ENCODE measurements at places on chromosomes 5 and 9.

GRCh38 chr9:137818286-137818685, 59.3 kb upstream of the CACNA1B start:
- DNase-seq: no peak

- DNase-seq: no peak
Measured at GRCh38 chr5:87138091-87138805, 129.4 kb upstream of the RASA1 start.

DNA sequence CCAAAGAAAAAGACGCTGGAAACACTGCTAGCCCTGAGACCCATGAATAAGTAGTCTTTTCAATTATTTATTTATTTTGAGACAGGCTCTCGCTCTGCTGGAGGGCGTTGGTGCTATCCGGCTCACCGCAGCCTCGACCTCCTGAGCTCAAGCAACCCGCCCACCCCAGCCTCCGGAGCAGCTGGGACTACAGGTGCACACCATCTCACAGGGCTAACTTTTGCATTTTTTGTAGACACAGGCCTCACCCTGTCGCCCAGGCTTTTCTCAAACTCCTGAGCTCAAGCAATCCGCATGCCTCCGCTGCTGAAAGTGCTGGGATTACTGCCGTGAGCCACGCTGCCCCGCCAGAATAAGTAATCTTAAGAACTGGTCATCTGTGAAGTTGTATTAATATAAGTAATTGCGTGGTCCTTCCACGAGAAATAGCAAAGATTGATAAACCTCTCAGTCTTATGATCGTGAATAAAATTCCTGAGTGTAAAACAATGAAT, 1.6 kb downstream of the ANXA2R start:
- no peak for DNase-seq

DNA sequence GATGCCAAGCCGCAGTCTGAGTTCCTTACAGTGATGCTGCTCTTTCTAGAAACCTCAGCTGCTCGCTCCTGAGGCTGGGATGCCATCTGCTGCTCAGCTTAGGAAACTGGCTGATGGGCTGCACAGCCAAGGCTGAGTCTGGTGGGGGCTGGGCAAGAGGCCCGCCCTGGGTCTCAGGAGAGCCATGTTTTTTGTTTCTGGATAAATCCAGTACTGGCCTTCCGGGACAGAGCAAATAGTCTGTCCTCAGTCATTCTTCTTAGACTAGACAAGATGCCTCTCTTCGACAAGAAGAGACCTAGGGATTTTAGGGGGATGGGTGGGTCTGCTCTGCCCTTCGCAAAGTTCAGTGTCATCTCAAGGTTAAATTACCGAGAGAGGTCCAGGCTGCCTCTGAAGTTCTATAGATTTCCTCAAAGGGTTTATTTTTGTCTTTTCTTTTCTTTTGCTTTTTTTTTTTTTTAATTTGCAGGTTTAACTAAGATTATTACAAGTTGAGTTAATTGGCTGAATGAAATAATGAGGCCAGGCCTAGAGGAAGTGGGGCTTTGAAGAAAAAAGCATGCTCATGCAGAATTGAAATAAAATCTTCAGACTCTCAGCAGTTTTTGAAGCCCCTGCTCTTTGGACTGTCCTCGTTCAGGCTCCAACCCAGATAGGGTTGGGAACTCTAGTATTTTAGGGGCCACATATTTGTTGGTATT, 30.6 kb upstream of the MATR3 start:
- peak; percentile 13 for DNase-seq

DNA sequence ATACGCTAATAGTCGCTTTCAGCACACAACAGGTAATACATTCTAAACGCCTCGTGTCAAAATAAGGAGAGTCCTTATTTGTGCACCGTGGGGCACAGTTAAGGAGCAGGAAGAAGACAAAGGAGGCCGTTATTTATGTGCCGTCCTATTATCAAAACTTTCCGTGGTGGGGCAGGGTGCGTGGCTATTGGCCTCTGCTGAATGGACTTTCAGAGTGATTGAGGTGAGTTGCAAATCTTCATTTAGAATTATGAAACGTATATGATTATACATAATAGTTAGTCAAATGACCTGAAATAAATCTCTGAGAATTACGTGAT, 833 bp downstream of the C5orf24 start:
- no peak for DNase-seq

DNA sequence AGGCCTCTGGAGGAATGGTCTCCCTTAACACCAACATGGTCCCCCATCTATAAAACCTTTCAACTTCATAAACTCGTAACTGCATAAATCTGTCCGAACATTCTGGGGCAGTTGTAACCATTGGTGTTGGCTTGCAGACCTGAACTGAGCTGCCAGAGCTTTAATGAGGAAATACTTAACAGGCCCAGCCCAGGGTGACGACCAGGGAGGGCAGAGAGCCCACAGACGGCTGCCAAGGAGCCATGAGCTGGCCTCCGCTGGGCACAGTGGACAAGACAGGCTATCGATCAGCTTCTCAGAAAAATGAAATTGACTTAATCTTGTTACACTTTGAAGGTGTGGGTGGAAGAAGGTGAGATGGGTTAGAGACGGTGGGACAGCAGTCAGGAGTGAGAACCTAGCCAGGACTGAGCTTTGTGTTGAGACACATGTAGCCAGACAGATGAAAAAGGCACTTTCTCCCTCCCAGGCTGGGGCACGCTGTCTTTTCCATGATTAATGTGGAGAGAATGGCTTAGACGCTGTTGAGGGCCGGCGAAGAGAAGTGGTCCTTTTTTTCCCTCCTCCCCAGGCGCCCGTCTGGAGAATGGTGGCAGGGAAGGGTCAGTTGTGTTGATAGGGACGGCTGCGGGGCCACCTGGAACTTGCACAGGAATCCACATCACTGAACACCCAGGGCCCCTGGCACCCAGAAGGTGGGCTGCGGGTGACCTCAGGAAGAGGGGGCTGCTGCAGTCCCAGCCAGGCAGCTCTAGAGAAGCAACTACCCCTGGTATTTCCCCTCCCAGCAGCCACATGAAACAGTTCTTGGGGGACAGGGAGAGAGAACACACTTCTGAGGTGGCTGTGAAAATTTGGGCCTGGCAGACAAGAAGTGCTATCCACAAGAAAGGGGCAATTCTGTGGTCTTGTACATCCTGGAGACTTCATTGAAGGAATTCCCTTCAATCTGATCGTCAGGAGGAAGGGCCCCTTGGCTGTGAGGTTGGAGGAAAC, 27.3 kb upstream of the TCOF1 start:
- DNase-seq: no peak

DNA sequence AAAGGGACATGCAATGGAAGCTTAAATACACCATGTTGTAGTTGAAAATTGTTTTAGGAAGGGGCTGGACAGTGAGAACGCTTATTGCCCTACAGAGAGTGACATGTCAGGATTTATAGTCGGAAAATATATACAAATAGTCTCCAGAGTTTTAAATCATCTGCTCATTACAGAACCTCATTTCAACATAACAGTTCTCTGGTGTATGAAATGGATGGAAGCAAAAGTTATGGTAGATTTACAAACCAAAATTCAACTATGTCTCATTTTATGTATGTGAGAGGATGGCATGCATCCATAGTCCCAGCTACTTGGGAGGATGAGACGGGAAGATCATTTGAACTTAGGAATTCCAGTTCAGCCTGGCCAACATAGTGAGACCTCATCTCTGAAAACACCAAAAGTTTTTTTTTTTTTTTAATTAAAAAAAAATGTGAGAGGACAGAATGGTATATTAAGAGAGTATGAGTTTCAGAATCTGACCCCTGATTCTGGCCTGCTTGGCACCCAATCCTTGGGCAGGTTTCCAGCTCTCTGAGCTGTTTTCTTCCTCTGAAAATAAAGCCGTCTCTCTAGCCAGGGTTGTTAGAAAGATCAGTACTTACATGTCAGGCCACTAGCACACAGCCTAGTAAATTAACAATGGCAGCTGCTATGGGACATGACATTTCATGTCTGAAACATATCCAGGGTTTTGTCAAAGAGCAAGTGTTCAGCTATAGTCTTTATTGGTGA, 40.1 kb downstream of the IQGAP2 start:
- no peak for DNase-seq

DNA sequence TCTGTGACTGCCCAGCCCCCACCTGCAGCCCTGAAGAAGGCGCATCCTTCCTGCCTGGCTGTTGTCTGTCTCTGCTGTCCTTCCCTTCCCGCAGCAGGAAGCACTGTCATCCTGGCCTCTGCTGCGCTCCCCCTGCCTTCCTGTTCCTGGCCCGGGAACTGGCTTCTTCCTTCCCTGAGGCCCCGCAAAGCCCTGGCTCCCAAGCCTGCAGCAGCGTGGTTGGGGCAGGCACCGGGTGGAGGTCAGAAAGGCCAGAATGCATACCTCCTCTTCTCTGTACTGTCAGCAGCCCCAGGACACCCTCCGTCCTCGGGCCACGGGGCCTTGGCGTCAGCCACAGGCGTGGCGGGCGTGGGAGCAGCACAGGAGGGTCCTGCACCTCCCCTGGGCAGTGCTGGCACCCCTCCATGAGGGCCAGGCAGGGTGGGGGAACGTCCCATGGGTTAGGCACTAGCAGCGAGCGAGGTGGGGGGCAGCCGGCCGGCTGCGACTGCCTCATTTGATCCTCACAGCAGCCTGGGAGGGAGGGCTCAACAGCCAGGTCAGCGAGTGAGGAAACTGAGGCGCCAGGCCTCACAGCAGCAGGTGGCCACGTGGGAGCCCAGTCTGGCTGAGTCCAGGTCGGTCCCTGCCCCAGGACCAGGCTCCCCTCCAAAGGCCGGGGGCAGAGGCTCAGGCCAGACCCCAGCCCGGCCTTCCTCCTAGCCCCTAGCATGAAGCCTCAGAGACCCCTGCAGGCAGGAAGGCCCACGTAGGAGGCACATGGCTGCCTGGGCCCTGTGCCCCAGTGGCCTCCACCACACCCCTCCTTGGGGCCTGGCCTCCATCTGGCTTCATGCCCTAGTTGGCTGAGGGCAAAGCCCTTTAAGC, 9.4 kb downstream of the FLT4 start:
- no peak for DNase-seq

DNA sequence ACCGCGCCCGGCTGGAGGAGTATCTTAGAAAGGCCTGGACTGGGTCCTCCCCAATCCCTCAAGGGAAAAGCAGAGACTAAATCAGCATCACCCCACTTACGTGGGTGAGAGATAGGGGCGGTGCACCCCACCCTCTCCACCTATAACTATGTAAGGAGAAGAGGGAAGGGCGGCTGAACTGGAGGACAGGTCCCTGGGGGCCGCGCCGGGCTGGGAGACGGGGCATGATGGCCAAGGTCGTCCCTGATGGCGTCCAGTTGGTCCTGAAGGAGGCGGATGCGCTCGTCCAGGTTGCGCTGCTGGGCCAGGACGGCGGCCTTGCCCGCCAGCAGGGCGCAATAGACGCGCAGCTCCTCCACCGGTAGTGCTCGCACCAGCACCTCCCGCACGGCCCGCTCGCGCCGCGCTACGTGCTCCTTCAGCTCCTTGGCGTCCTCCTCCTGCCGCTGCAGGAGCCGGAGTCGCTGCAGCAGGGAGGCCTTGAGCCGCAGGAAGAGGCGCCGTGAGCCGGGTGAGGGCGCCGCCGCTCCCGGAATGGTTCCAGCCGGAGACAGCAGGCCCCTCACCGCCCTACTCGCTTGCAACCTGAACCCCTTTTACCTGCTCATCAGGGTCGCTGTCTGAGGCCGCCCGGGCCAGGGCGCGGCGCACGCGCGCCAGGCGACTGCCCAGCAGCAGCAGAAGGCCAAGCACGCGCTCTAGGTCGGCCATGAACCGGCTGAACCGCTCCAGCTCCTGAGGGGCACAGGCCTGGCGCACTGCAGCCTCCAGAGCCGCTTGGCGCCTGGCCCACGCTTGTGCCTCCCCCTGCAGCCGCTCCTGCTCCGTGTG, 7.6 kb downstream of the SHROOM1 start:
- DNase-seq: no peak

DNA sequence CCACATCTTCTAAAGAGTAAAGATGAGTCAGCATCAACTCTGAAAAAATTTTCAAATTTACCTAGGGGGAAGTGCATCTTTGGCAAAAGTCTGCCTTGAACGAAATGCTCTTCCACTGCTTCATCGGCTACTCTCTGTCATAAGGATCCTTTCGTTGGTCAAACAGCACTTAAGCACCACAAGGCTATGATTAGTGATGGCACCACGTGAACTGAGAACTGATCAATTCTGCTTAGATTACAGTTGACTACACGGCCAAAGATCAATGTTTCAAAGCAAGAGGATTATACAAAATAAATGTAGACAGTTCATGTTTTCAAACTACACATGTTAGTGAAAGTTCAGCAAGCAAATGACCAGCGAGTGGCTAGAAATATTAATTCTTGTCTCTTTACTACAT, 9.4 kb downstream of the JAKMIP2 start:
- no peak for DNase-seq

DNA sequence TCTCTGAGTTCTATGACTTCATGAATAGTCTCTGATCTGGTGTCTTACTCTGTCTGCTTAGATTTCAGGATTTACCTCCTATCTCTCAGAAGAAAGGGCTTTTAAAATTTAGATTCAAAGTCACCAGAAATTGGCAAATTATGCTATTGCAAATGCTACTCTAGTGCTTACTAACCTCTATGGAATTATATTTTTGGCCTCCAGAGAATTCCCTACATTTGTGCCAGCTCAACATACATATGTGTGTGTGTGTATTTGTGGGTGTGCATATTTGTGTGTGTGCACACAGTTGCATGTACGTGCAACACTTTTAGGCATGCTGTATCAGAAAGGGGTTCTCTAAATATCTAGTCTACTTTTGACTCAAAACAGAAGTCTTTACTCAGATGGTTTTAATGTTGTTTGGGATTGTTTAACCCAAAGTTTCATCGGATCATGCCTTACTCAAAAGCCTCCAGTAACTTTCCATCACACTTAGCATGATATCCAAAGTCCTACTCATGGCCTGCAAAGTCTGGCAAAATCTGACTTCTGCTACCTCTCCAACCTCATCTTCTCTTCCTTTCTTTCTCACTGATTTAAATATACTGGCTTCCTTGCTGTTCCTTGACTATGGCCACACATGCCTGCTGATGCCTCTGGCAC, 147.6 kb upstream of the NR3C1 start:
- DNase-seq: no peak
